ENCODE measurements at places on chromosomes 1 and 21.
A peak's percentile ranks its signal among the peaks of the same experiment; 100 is the strongest.

DNA sequence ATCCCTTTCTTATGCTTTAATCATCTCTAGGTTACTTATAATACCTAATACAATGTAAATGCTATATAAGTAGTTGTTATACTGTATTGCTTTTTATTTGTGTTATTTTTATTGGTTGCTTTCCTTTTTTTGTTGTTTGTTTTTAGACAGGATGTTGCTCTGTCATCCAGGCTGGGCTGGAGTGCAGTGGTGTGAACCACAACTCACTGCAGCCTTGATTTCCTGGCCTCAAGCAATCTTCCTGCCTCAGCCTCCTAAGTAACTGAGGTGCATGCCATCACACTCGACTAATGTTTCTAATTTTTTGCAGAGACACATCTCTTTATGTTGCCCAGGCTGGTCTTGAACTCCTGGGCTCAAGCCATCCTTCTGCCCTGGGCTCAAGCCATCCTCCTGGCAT lies 26.9 kb downstream of the KRTAP19-8 start:
- no peak for DNase-seq

GRCh38 chr1:81574408-81574807 lies 226.3 kb upstream of the ADGRL2 start:
- DNase-seq = no peak

- no peak for DNase-seq
Observed at GRCh38 chr1:39925721-39926342, 24.1 kb upstream of the MYCL start.

- DNase-seq = no peak
Observed at GRCh38 chr1:14390816-14391215, 207.7 kb upstream of the KAZN start.

DNA sequence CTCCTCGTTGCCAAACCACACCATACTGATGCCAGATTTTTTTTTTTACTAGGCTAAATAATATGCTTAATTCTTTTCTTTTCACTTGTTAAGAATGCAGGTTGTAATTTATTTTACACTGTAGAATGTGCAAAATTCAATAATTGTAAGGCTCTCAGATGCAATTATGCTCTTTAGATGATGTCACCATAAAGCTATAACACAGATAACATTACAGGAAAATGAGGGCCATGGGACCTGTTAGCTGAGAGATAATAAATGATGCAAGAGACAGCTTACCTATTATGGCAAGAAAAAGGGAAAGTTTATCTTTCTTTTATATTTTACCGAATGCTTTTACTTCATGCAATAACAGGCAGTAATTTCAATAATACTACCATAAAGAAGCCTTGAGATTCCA lies 35.4 kb downstream of the CHRM3 start:
- no peak for DNase-seq

DNA sequence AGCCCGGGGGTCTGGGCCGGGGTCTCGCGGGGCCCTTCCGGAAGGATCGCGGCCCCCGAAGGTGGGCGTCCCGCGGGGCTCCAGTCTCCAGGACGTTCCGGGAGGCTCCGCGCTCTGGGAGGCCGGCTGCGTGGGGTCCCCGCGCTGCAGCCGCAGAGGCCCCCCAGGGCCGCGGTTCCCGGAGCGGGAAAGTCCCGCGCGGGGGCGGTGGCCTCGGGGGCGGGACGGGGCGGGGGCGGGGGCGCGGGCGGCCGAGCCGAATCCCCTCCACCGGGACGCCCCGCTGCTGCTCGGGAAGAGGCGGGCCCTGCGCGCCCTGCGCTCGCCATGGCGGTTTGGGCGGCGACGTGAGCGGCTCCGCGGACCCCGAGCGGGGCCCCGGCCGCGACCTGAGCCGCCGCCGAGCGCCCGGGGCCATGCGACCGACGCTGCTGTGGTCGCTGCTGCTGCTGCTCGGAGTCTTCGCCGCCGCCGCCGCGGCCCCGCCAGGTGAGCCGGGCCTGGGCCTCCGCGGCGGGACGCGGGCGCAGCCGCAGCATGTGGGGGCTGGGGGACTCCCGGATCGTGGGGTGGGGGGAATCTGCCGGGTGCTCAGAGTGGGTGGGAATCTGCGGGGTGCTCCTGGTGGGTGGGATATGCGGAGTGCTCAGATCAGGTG lies at the start of gene IFNGR2:
Gene IFNGR2 (plus strand): TSS at position 286 of the 658 bp plus-strand sequence. CDS start 131 bp downstream, at position 417.
- DNase-seq = peak; percentile 11

- no peak for DNase-seq
Observed at GRCh38 chr1:87167157-87167789, 161.4 kb upstream of the LMO4 start.

DNA sequence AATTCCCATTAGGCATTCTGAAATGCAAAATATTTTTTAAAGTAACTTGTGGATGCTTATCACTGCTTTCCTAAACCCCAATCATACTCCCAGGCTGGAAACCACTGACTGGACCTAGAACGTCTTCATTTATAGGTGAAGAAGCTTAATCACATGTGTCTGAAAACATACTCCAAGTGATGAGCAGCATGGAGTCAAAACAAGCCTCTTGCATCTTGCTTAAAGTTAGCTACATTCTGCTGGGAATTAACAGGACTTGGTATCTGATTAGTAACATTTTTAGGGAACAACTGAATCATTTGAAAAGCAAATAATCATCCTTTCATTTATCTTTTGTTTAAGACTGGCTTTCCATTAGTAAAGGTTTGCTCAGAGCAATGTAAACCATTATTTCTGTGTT lies 105.7 kb downstream of the AK5 start:
- no peak for DNase-seq

DNA sequence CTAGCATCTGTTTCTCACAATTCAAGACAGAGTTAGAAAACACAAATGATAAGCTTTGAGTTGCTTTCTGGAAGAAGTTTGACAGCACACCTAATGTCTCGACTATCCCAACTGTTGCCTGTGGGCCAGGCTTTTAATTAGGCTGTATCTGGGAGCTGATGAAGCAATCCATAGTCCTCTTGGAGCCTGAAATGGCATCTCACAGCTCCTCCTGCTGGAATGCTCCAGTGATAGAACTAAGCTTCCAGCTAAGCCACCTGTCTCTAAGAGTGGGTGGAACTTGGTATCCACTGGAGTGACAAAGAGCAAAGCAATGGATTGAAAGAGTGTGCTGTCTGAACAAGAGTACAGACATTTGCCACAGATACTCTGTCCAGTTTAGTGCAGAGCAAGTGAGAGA lies 605.3 kb upstream of the NR5A2 start:
- DNase-seq = no peak

- DNase-seq = no peak
Observed at GRCh38 chr1:116808200-116808847, 54.1 kb downstream of the CD2 start.
